ENCODE measurements at places on chromosomes 11 and 22. TPM values are rescaled to one million over a fixed set of nuclear protein-coding genes. Genes with fewer than 3 reads are reported as not detected.

The MICALL1 gene
- total RNA-seq, result 77.0 TPM

The HBE1 gene
- total RNA-seq, result not detected

The UBQLN3 gene
- not detected for total RNA-seq

The GRM5 gene
- 0.23 TPM for total RNA-seq

The LUZP2 gene
- 0.28 TPM for total RNA-seq

The C1QTNF6 gene
- 1.8 TPM for total RNA-seq

The SLC25A45 gene
- 6.1 TPM for total RNA-seq

The CAVIN3 gene
- total RNA-seq, result 166 TPM

The CTSW gene
- total RNA-seq, result 1.4 TPM

The OR8G5 gene
- not detected for total RNA-seq

The CLCF1 gene
- total RNA-seq, result 10.0 TPM

The HTR3A gene
- total RNA-seq, result not detected

The ARVCF gene
- total RNA-seq, result 20.1 TPM

The SNX32 gene
- 0.52 TPM for total RNA-seq

The RFPL2 gene
- not detected for total RNA-seq

The TPBGL gene
- 0.46 TPM for total RNA-seq

The ARHGAP8 gene
- 1.4 TPM for total RNA-seq

The CRYBB3 gene
- total RNA-seq, result not detected

The ARHGAP20 gene
- total RNA-seq, result 8.6 TPM

The KRTAP5-2 gene
- total RNA-seq, result not detected

The PDGFB gene
- total RNA-seq, result 7.5 TPM

The KRTAP5-5 gene
- not detected for total RNA-seq

The CLP1 gene
- 7.6 TPM for total RNA-seq

The SYT13 gene
- 0.09 TPM for total RNA-seq

The OR52A1 gene
- not detected for total RNA-seq

The GUCY1A2 gene
- 63.8 TPM for total RNA-seq

The TEAD1 gene
- 56.5 TPM for total RNA-seq

The OR4A16 gene
- total RNA-seq, result not detected

The KCNK7 gene
- 0.71 TPM for total RNA-seq

The OR2AT4 gene
- total RNA-seq, result not detected

The MS4A6A gene
- total RNA-seq, result 50.3 TPM

The DRG1 gene
- 37.8 TPM for total RNA-seq

The PKP3 gene
- total RNA-seq, result not detected

The FXYD6 gene
- 62.8 TPM for total RNA-seq

The DENND5A gene
- total RNA-seq, result 97.4 TPM

The CDC42EP1 gene
- 56.2 TPM for total RNA-seq

The HIRA gene
- 17.2 TPM for total RNA-seq

The RAB3IL1 gene
- 31.5 TPM for total RNA-seq

The TLCD5 gene
- 6.0 TPM for total RNA-seq

The HEPHL1 gene
- not detected for total RNA-seq

The FGF19 gene
- not detected for total RNA-seq

The CYP2D6 gene
- 0.48 TPM for total RNA-seq

The CLMP gene
- 28.3 TPM for total RNA-seq

The MFNG gene
- 23.0 TPM for total RNA-seq

The GGTLC2 gene
- not detected for total RNA-seq

The CAPN5 gene
- 14.4 TPM for total RNA-seq

The GAS2 gene
- 1.2 TPM for total RNA-seq

Measured in posterior vena cava (tissue), 2 donors.